ENCODE measurements at places on chromosomes 7 and 10.

GRCh38 chr10:4227586-4227985 is 442.6 kb upstream of the KLF6 start:
- no peak for DNase-seq

- peak; percentile 85 for DNase-seq
Measured at GRCh38 chr10:93152136-93152535, 78.4 kb downstream of the CYP26A1 start.

DNA sequence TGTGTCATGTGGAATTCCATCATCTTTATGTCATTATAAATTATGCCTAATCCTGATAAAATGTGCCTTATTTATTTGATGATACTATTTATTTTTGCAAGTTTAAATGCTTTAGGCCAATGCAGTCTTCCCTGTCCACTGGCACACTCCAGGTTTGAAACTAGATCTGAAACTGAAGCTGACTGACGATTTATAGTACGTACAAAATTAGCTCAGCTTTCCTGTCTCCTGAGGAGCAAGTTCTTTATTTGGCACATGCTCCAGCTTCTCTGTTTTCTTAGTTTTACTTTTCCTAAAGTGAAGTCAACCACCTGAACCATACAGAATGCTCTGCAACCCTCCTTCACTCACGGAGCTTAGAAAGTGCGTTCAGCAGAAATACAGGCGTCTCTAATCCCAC is 164.1 kb downstream of the HECW1 start:
- no peak for DNase-seq

DNA sequence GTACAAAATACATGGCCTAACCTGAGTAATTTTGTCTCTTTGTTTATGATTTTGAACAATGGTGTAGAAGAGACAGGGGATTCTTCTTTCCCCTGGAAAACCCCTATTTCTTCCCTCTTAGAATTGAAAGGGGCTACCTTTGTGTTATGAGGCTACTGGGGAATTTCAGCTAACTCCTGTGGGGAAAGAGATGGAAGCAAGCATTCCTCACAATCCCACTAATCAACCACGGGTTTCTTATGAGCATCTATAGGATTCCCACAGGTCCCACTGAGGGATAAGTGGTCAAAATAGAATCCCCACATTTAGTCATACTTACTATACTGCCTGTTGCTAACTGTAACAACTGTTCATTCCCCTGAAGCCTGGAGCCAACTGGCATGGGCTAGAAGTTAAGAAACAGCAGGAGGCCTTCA is 32.2 kb upstream of the ITGB8 start:
- no peak for DNase-seq

GRCh38 chr7:151864081-151864480 is 12.8 kb downstream of the PRKAG2 start:
- DNase-seq = no peak

- DNase-seq = no peak
Measured at GRCh38 chr7:674454-675410, 51.8 kb upstream of the DNAAF5 start.

DNA sequence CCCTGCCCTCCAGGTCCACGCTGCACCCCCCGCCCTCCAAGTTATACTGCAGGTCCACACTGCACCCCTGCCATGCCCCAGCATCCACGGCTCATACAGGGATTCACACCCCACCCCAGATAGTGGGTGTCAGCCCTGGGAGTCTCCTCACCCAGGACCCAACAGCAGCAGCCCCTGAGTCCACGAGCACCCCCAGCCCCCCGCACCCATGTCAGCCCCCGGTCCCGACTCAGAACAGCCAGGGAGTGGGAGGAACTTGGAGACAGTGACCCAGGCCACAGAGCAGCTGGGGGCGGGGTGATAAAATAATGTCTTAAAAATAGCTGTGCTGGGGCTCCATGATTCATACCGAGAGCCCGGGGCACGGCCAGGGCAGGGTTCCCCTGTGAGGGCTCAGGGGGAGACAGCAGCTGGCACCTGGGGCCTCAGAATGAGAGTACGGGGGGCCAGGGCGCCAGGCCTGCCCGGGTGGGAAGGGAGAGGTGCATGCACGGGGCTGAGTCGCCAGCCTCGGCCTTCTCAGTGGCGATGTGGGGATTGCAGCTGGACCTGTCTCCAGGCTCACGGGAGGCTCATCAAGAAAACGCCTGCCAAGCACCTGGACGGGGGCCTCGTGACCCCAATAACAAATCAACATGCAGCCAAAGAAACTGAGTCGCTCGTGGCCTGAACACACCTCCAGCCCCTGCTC is 29.8 kb downstream of the ADAP1 start:
- DNase-seq = no peak

DNA sequence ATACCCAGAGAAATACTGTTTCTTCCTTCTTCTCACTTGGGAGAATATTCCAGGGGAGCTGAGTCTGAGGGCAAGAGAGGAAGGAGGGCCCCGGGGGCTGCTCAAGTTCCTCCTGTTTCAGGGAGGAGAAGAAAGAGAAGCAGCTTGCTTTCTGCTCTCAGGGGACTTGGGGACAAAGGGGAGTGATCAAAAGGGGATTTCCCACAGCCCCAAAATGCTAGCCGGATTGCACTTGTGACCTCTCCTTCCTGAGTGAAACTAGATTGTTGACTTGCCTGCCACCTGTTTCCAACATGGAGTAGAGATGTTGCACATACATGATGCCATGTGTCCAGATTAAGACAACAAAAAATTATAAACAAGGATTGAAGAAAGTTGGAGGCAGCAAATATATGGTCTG is 28.7 kb upstream of the PDCD4 start:
- no peak for DNase-seq

DNA sequence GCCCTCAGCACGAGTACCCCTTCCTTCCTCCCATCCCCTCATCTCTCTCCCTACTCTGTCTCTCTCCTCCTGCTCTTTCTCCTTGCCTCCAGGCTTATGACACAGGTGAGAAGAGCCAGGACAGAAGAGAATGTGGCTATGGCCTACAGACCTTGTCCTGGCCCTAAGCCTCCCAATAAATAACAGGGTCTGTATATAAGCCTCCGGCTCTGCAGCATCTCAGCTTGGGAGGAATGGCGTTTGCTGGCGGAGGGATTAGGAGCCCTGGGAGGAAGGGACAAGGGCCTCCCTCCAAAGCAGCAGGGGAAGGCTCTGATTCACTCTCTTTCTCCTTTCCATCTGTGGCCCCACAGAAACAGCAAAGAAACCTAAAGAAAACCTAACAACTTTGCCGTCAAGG is 45.8 kb downstream of the COL13A1 start:
- DNase-seq = no peak

GRCh38 chr10:81036257-81036656 is 498.6 kb downstream of the SH2D4B start:
- no peak for DNase-seq

DNA sequence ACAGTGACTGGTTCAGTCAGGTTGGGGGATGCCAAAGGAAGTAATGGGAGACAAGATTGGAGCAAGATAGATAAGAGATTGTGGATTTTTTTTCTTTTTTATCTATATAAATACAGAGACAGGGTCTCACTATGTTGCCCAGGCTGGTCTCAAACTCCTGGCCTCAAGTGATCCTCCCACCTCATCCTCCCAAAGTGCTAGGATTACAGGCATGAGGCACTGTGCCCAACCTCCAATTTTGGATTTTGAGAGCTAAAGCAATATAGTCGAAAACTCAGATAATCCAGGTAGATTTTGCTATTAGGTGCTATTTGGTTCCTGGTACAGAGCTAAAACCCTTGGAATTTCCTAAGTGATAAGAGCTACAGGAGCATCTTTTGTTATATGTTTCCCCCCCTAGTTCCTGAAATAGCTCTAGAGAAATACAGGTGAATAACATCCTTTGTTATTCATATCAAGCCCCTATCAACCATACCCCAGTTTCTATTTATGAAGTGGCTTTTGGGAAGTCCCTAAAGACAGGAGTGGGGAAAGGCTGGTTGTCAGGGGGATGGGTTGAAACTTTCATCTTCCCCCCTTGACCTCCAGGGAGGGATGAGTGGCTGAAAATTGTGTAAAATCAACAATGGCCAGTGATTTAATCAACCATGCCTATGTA is 151.2 kb downstream of the CFTR start:
- DNase-seq = no peak

DNA sequence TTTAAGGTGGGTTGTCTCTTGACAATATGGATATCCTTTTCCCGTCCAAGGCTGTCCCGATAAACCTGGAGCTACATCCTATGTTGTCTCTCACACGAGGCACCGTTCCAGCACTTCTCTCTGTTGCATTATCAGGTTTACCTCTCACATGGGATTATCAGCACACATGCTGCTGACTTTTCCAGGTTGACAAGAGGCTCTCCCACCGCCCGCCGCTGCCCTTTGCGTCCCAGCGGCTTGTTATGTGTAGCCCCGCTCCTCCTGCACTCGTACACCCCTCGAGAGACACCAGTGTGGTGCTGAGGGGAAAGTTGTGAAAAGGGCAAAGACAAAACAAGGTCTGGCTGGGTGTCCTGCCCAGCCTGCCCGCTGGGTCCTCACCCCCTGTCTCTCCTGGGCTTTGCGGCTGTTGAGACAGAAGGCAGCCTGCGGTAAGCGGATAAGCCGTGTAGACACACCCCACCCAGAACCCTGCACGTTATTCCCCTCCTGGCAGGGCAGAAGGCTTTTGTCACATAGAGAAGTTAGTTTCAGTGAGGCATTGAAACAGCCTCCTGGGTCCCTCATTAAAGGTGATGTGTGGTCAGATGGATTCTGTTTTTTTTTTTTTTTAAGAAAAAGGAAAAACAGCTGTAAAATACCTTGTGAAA is 38.7 kb downstream of the UBE3C start:
- no peak for DNase-seq

DNA sequence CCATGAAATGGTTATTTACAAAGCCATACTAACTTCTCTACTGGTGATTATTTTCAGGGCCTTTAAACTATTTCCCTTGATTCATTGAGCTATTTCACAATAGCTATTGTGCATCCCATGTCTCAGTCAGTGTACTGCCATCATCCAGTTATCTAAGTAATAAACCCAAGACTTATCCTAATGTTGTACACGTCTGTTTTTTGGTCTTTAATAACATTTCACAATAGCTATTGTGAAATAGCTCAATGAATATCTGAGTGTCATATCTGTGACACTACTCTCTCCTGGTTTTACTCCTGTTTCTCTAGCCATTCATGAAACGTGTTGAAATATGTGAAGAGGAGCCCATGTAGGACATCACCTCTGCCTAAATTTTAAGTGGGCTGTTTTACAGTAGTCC is 36.5 kb upstream of the TMEM140 start:
- no peak for DNase-seq

GRCh38 chr7:141533149-141533949 is 17.9 kb upstream of the AGK start:
- DNase-seq = peak; percentile 53

- DNase-seq = no peak
Measured at GRCh38 chr10:91521439-91521838, 111.3 kb downstream of the HECTD2 start.

DNA sequence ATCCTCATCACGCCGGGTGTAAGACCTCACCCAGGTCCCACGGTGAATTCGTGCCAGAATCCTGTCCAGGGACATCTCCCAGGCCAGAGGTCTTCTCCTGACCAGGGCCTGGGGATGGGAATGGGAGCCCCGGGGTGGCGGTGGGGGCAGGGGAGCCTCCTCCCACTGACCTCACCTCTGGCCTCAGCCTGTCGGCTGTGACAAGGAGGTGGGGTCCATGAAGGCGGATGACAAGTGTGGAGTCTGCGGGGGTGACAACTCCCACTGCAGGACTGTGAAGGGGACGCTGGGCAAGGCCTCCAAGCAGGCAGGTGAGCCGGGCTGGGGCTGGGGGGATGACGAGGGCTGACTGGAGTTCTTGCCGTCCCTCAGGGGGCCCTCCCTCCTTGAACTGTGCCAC is 41.3 kb downstream of the TBATA start:
- DNase-seq = no peak

Data from SJSA1 (cell line).